NCI-H510A treated with DMSO at 0.1 percent for 48 hours (cell line): ENCODE measurements at places on chromosomes 1 and 21.
A peak's percentile ranks its signal among the peaks of the same experiment; 100 is the strongest.

- no peak for DNase-seq
Observed at GRCh38 chr1:72483846-72484357, 201.6 kb upstream of the NEGR1 start.

GRCh38 chr21:45551316-45551715 is 9.1 kb upstream of the SLC19A1 start:
- DNase-seq = no peak

DNA sequence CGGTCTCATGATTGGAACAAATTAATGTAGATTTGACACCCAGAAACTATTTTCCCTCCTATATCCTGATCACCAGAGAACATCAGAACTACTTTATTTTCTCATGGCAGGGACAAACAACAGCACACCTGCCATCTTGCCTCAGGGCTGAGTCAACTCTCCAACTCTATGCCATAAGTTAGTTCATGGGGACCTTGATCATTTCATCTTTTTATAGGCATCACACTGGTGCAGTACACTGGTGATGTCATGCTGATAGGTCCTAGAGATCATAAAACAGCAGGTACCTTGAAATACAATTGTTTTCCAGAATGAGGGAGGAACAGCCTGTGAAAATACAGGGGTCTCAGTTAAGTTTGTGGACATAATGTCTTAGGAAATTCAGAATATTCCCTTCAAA is 45.8 kb downstream of the EDN2 start:
- no peak for DNase-seq

DNA sequence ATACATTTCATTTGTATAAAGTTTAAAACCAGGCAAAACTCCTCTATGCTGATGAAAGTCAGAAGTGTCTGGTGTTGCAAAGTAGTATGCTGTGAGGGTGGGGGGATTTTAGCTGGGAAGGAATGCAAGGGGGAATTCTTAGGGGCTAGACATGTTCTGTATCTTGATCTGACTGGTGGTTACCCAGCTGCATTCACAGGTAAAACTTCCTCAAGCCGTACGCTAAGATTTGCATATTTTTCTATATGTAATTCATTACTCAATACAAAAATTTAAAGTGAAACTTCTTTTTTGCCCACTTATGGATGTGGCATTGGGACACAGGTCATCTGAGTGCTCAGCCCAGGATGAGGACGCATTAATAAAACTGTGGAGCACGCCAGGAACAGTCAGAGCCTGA is 323.3 kb downstream of the PAPPA2 start:
- no peak for DNase-seq

DNA sequence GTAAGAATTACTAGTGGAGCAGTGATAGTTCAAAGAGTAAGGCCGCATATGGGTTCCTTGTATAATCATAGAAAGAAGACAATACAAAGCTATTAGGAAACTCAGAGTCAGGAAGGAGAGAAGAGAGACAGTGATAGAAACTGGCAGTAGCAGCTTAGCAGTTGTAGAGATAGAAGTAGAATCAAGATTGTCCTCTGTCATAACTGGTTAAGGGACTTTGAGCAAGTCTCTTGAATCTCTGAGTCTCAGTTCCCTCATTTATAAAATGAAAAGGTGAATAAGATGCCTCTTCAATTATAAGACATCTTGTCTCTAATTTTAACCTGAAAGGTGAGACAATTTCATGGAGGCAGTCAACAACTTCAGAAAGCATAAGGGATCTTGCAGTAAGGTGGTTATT is 6.5 kb upstream of the RALGPS2 start:
- no peak for DNase-seq

DNA sequence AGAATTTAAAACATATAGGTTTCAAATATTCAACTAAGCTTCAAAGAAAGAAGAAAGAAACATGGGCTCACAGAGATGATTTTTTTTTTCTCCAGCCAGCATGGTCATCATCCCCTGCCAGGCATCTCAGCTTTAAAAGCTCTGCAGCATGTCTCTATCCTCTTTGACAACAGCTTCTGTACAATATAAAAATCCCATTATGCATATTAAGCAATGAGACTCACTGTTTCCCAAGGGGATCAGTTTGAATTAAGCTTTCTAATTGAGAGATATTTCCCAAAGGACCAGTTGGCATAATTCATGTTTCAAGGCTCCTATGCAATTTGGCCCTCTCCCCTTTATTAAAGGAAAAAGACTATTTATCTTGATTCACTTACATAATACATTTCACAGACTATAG is 220.3 kb downstream of the GRIK1 start:
- no peak for DNase-seq

DNA sequence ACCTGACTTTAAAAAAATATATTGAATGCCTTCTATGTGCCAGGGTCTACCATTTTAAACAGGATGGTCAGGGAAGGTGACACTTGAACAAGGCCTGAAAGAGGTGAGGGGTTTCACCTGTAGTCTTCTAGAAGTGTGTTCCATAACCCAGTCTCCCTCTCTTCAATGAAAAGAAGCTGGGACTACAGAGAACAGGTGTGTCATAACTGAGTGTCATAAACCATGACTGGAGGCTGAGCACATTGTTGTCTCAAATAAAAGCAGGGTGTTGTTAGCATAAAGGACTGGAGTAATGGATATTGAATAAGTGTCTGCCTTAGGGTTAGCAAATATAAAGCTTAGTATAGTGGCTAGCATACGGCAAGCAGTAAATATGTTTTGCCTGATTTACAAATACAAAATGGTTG is 65.4 kb downstream of the SYDE2 start:
- peak; percentile 98 for DNase-seq

DNA sequence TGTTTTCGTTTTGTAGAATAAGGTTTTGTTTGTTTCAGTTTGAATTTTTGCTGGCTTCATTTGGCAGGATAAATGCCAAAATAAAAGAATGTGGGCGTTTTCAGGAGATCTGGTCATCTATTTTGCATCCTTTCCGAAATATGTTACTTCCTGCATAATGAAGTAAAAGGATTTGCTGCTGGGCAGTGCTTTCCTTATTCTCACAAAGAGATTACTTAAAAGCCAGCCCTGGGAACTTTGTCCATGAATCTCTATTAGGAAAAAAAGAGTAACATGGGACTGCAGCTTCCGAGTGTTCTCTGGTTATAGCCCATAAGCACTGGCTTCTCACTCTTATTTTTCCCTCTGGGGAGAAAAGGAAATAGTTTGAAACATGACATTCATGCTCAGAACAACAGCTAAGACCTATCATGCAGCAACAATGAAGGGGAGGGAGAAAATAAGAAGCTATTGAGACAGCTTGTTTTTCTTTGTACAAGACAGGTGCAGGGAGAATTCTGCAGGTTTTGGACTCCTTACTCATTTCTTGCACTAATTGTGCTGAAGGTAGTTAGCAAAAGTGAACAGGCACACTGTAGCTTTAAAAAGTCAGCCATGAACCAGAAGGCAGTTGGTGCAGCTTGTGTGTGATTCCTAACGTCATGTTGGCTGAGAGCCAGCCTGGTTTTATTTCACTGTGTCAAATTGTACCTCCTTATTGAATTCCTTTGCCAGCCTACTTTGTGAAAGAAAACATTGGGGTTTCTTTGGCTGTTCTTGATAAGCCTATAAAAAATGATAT is at the start of gene SAMD13:
TSS of gene SAMD13 (plus strand) at position 705 of the 781 bp plus-strand sequence. CDS start 1,527 bp downstream, outside the sequence.
- DNase-seq = peak; percentile 94

GRCh38 chr1:44631333-44631646 is 43.0 kb downstream of the TMEM53 start:
- DNase-seq = peak; percentile 59

DNA sequence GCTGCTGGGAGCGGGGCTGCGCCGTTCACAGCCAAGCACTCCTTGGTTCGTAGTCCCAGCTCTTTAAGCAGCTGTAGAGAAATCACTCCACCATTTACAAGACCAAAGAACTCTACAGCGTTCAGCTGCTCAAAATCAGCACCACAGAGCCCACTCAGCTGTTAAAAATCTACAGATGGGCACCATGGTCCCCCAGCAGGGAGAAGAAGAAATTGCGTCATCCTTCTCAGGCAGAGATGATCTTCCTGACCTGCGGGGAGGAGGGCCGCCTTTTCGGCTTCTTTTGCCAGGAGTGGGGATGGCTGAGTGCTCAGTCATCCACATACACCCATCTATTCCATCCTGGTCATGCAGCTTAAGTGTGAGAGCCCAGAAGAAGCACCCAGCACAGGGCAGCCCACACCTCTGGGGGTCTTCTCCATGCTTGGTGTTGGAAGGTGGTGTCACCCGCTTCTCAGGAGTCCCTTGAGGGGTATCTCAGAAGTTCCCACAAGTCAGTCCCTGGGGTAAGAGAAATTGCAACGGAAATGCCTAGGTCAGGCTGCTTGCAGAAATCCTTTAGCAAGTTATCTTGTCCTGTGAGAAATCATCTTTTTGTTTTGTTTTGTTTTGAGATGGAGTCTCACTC is 163.8 kb downstream of the NPHP4 start:
- DNase-seq = no peak

- no peak for DNase-seq
Observed at GRCh38 chr1:66282891-66283621, 250.9 kb upstream of the SGIP1 start.

- no peak for DNase-seq
Observed at GRCh38 chr21:45799765-45800338, 156.3 kb downstream of the PCBP3 start.

GRCh38 chr1:28790377-28791035 is 21.5 kb upstream of the OPRD1 start:
- no peak for DNase-seq

DNA sequence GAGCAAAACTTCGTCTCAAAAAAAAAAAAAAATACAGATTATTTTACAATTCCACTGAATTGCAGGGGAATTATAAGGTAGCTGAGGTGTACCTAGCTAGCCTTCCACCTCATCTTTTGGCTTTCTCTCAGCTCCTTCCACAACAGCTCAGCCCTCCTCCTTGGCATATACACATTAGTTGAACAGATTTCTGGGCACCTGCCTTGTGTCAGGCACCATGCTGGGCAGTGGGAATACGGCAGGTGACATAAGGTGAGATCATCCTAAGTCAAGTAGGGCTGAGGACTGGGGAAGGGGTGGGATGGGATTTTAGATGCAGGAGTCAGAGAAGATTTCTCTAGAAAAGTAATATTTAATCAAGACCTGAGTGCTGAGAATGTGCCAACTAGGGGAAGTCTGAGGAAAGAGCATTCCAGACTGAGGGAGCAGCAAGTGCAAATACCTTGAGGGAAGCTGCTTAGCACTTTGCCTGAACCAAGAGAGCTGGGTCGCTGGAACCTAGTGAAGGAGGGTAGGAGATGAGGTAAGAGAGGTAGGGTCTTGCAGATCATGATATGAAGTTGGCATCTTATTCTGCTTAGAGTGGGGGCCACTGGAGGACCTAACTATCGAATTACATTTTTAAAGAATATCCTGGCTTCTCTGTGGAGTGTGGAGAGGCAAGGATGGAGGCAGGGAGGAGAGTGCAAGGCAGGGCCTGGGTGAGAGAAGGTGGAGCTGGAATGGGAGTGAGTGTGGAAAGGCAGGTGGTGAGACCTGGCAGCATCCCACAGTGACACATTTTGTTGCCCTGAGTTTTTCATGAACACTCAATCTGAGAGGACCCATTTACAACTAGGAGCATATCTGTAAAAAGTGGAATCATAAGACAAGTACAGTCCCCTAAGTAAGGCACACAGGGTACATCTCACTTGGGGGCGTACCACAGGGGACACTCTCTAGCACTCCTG is 28.2 kb downstream of the LAMC2 start:
- DNase-seq = no peak

- DNase-seq = no peak
Observed at GRCh38 chr1:178379807-178380206, 117.0 kb downstream of the CLEC20A start.

GRCh38 chr1:34784751-34785221 is 3.8 kb downstream of the GJB3 start:
- no peak for DNase-seq

GRCh38 chr1:24486331-24487065 is 16.1 kb upstream of the RCAN3 start:
- no peak for DNase-seq

GRCh38 chr1:31239653-31240241 is at the start of gene NKAIN1:
NKAIN1 (minus strand) TSS chr1:31239887; CDS start chr1:31239547, 340 bp downstream.
- peak; percentile 17 for DNase-seq

GRCh38 chr1:68344208-68344607 is 105.5 kb downstream of the RPE65 start:
- no peak for DNase-seq

DNA sequence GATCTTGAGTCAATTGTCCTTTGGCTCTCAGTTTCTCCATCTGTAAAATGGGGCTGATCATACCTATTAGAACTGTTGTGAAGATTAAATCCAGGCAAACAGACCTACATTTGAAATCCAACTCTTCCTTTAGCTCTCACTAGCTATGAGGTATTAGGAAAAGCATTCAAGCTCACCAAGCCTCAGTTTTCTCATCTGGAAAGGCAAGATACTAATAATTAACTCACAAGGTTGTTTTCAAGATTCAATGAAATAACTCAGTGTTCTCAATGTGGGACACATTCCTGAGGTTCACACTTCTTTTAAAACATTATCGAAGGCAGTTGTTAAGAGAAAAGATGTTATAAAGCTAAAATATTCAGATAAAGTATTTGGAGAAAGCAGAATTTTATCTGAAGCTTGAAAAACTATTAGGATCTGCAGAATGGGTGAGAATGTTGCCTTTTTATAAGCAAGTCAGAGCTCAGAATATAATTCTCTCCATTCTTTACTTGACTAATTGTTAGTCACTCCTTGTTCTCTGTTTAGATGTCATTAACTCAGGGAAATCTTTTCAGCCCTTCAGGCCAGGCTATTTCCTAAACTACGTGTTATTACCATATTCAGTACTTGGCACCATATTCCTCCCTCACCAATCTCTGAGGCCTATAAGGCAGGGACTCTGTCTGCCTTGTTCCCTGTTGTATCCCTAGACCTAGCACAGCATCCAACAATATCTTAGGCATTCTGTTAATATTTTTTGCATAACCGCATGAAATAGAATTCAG is 72.0 kb upstream of the VAV3 start:
- DNase-seq = no peak

- DNase-seq = no peak
Observed at GRCh38 chr1:86812286-86812685, 101.6 kb downstream of the SELENOF start.

DNA sequence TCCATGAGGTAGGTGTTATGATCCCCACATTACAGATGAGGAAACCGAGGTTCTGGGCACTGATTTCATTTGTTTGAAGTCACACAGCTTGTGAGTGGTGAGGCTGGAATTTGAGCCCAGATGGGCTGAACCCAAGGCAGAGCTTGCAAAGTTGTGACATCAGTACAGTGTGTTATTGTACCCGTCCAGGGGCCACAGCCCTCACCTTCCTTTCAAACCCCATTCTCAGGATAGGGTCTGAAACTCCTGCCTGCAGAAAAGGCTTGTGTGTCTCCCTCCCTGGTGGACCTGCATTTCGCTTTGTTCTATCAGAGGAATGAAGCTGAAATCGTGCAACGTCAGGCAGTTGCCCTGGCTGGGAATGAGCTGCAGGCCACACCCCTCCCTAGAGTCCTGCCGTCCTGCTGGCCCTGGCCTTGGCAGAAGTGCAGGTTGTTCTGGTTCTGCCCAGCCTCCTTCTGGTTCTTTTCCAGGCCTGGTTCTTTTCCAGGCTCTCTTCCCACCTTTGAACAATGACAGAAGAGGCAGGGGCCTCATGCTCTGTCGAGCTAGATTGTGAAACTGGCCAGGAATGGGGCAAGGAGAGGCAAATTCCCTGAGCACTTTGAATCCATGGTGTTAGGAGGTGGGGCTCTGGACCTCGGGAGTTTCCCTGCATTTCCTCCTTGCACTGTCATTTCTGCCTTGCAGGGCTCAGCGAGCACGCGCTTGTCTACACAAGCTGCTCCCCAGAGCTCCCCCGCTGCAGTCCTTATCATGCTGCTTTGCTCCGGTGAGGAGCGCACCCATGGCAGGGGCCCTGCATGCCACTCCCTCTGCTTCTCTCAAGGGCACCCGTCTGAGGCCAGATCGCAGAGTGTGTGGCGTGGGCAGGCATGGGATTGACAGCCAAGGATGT is 8.2 kb upstream of the MYOM3 start:
- DNase-seq = no peak

GRCh38 chr1:174743654-174744561 is 255.8 kb upstream of the CACYBP start:
- DNase-seq = peak; percentile 77
